ENCODE measurements at places on chromosomes 11 and 22.

GRCh38 chr11:134120921-134121526 lies 52.2 kb downstream of the JAM3 start:
- DNase-seq, result no peak

DNA sequence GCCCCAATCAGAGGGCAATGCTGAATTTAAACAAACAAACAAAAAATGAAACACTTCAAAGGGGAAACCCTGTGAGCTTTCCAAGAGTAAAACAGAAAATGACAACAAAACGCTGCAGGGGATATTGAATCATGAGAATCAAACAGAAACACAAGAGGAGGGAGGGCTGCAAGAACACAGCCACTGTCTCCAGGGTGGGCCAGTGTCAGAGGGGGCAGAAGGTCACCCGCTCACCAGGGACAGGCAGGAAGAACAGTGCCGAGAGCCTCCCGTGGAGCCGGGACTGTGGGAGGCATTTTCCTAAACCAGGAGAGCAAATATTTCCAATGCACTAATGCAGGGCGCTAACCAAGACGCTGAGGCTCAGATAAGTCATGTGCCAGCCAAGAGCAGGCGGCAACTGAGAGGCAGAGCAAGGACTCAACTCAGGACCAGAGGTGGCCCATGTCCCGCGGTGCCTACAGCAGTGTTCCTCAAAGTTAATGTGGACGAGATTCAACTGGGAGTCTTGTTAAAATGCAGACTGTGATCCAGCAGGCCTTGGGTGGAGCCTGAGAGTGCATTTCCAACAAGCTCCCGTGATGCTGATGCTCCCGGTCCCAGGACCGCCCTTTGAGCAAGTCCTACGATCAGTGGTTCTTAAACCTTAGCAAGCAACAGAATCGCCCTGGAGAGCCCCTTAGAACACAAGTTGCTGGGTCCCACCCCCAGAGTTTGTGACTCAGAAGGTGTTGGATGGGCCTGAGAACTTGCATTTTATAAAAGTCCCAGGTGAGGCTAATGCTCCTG lies 197.2 kb downstream of the TENM4 start:
- no peak for DNase-seq

DNA sequence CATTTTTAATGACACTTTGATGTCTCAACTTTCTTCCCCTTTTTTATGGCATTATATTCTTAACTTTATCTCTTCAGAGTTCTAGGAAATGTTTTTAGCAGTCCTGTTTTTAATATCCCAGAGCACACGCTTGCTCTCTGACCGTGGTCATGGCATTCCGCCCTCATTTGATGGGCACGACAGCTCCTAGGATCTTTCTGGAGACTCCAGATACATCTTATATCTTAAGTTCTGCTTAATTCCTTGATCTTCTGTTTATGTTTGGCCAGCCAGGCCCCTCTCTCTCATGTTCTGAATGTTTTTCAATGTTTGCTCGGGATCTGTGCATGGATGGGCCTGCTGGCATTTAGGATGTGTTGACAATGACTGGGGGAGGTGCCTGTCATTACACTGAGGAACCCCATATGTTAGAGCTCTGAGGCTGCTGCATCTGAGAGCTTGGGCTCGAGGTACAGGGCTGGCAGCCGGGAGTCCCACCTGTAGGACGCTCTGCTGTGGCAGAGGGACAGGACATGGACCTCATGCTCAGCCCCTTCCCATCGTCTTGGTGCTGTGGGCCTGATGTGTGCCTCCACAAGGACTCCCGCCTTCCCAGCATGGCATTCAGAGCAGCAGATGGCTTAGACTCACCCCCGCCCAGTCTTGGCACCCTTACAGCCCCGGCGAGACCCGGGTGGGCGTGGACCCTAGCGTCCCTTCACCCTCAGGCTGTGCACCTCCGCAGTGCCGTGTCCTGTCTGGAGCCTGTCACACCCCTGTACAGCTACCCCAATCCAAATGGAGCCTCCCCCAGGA lies 75.0 kb downstream of the CDKN1C start:
- DNase-seq, result no peak

- DNase-seq, result no peak
Observed at GRCh38 chr11:74570266-74571061, 21.9 kb upstream of the POLD3 start.

DNA sequence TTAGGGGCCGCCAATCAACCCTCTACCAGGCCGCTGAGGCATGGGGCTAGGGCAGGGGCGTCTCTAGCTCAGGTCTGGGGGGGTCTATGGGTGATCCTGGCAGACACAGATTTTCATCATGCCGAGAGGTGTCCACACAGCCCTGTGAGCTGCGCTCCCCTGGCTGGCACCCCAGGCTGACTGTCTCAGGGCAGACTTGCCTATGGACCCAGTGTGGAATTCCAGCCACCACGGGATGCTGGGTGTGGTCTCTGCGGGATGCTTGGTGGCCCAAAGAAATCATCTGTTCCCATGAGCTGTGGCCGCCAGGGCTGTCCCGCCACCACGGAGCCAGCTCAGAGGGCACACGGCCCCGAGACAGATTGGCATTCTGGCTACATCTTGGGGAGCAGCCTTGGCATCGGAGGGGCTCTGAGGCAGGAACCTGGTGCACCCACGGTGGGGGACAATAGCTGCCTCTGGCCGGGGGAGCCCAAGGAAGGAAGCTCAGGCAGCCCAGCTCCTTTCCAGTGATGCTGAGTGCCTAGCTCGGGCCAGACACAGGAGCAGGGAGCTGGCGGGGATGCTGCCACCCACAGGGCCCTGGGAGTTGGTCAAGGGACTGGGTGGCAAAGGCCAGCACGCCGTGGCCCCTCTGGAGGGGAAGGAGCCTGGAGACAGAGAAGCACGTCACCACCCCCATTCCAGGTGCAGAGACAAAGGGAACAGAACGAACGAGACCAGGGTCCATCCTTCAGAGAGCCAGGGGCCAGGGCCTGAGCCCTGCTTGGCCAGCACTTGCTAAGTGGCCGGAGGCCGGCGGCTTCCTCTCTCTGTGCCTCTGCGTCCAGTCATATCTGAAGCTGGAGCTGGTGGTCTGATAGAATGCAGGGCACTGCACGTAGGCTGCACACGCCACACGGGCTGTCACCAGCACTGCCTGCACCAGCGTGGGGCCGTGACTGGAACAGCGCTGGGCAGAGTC lies 64.4 kb upstream of the FGF3 start:
- no peak for DNase-seq

DNA sequence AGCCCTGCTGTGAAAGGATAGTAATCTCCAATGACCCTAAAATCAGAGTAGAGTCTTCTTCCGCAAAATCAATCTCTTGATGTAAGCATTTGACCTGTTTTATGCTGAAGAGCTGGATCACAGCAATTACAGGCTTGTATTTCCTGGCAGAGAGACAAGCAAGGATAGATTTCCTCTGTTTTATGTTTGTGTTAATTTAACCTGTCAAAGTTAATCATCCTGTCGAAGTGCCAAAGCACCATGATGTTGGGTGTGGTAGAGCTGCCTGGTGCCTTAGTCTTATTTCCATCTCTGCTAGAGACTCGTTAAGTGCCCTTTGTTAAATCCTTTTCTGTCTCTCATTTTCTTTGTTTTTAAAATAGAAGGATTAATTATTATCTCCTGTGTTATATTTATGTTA lies 248.1 kb downstream of the CNTN5 start:
- no peak for DNase-seq

GRCh38 chr11:97224396-97224795 lies 834.6 kb downstream of the JRKL start:
- no peak for DNase-seq

GRCh38 chr22:21659864-21660525 lies 5.8 kb upstream of the PPIL2 start:
- no peak for DNase-seq

DNA sequence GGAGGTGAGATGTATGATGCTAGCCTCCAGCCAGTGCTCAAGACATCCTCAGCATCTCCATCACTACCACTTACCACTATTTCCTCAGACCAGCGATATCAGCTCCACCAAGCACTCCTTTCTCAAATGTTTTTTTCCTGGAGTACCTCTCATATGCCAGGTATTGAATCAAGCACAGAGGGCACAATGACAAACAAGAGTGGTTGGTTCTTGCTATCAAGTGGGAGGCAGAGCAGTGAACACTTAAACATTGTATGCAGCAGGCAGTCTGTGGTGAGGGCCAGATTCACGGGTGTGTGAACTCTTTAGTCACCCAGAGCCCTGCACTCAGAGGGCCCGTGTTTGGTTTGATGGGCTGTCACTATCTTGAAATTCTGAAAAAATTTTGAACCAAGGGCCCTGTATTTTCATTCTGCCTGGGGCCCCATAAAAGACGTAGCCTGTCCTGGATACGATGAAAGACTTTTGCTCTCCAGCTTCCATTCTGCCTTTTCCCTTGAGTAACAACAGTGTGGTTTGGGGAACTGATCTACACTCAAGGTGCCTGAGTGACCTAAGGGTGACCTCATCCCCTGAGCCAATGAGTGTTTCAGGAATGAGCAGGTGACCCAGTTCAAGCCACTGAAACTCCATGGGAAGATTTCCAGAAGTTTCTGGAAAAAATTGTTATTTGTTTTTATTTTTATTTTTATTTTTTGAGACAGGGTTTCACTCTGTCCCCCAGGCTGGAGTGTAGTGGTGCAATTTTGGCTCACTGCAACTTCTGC lies 348.4 kb upstream of the NARS2 start:
- no peak for DNase-seq

GRCh38 chr22:23094260-23094659 lies 23.9 kb downstream of the GNAZ start:
- DNase-seq, result no peak

DNA sequence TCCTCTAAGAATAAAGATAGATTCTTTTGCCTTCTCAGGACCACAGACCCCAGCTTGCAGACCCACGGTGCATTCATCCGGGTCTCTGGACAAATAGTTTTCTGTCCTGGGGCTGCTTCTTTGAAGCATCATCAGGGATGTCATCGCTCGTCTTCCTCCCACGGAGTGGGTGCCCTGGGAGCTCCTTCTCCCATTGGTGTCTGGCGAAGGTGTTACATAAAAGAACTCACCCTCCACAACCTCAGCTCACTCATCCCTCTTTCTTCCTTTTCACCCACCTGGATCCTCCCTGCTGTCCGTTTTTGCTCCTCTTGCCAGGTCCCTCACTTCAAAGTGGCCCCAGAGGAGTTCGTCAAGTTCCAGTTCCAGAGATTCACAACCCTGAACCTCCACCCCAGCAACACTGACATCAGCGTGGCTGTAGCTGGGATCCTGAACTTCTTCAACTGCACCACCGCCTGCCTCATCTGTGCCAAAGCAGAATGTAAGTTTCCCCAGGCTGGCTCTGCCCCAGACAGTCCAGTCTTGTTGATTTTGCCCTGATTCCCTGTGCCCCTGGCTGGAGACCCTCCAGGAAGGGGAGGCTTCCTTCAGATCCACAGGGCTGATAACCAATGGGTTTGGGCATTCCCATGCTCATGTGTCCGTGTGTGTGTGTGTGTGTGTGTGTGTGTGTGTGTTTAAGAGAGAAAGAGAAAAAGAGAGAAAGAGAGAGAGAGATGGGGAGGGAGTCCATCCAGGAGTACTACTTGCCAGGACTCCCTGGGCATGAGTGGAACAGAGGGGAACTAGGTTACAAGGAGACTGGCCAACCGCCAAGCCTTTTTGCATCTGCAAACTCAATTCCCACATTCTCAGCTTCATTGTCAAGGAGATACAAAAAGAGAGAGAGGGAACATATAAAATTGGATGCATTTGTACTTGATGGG lies 204.2 kb upstream of the TBCEL start:
- no peak for DNase-seq

- DNase-seq, result no peak
Observed at GRCh38 chr11:103994094-103994493, 42.3 kb upstream of the DDI1 start.

- no peak for DNase-seq
Observed at GRCh38 chr11:1873048-1873812, 18.5 kb downstream of the PRR33 start.

DNA sequence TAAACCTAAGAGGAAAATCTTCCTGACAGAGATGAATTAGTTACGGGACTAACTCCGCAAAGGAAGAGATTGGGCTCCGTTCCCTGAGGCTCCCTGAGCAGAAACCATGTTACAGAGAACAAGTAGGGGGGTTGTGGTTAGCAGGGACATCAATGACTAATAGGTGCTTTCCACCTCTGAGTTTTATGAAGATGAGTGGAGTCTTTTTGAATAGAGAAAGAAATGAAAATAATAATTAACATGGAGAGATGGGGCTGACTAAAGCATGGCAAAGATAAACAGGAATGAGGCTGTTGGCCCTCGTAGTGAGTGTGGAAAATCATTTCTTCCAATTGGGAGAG lies 47.5 kb upstream of the PICALM start:
- DNase-seq, result no peak

DNA sequence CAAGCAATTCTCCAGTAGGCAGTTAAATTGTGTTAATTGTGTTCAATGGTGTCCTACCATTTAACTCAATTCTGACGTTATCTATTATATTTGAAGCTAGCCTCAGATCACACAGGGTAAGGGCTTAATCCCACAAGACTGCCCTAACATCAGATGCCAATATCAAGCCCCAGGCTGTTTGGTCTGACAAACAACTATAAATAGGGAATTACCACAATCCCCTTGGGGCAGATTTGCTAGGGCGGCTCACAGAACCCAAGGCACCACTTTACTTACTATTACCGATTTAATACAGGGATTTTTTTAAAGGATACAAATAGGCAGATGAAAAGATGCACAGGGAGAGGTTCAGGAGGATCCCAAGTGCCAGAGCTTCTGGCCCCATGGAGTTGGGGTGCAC lies 678.4 kb downstream of the OPCML start:
- no peak for DNase-seq

- DNase-seq, result no peak
Observed at GRCh38 chr22:27381552-27381951, 420.0 kb downstream of the MN1 start.

- DNase-seq, result no peak
Observed at GRCh38 chr11:73401217-73401923, 25.2 kb downstream of the RELT start.

DNA sequence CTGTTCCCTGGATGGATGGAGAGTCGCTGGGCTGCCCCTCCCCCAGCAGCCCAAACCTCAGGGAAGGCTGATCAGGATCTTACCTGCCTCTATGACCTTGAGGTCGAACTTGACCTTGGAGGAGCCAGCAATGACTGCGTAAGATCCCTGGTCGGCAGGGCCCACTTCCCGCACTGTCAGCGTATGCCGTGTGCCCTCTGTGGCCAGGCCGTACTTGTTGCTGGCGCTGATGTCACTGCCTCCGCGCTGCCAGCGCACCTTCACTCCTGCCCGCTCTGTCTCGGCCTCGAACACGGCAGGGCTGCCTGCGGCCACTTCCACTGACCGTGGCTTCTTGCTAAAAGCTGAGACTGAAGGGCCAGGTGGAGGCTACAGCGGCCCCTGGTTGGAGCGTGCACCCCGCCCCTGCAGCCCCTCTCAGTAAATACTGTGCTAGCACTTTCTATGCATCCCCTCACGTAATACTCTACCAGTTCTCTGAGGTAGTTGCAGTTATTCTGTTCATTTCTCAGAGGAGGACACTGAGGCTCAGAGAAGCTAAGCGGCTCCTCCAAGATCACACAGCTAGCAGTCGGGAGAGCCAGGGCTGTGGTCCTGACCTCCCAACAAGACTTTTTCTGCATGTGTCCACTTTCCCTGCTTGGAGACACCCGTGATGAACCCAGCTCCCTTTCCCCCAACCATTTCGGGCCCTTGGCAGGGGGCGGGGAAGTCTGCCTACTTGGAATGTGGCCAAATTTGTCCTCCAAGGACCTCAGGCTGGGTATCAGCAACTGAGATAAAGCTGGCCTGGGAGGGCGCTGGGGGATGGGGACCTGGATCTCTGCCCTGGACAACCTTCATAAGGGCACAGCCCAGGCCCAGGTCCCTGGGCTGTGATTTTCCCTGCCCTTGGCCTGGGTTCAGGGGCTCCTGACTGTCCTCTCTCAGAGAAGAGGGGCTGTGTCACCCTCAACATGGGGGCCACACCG lies 1.1 kb downstream of the MYBPC3 start:
- no peak for DNase-seq
